ENCODE measurements at places on chromosomes 13 and 19.

- DNase-seq: no peak
Observed at GRCh38 chr19:33064792-33065550, at the start of gene RHPN2. RHPN2 (minus strand) TSS chr19:33064888; CDS start chr19:33064852, 36 bp downstream.

GRCh38 chr19:40805258-40805868, 6.4 kb downstream of the EGLN2 start:
- DNase-seq: no peak

- DNase-seq: no peak
Observed at GRCh38 chr19:1471010-1471514, 8.0 kb downstream of the C19orf25 start.

DNA sequence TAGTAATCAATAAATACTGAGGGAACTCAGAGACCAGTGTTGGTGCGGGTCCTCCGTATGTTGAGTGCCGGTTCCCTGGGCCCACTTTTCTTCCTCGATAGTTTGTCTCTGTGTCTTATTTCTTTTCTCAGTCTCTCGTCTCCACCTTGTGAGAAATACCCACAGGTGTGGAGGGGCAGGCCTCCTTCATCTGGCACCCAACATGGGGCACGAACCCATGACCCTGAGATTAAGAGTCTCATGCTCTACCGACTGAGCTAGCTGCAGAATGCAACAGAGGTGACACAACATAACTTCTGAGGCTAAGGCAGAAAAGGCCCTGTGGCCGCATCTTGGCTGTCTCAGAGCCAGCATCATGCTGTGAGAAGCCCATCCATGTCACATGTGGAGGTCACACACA, 5.3 kb upstream of the ZNF613 start:
- no peak for DNase-seq

DNA sequence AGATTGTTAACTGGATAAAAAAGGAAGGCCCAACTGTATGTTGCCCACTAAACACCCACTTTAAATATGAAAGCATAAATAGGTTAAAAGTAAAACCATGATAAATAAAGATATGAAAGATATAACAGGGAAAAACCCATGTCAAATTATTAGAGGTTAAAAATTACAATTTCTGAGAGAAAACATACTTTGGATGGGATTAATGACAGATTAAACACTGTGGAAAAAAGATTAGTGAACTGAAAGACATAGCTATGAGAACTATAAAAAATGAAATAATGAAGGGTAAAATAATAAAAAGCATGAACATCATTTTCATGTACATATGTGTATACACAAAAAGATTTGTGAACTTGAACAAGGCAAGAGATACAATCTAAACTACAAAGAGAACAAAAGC, 2.2 kb upstream of the ZNF577 start:
- no peak for DNase-seq

DNA sequence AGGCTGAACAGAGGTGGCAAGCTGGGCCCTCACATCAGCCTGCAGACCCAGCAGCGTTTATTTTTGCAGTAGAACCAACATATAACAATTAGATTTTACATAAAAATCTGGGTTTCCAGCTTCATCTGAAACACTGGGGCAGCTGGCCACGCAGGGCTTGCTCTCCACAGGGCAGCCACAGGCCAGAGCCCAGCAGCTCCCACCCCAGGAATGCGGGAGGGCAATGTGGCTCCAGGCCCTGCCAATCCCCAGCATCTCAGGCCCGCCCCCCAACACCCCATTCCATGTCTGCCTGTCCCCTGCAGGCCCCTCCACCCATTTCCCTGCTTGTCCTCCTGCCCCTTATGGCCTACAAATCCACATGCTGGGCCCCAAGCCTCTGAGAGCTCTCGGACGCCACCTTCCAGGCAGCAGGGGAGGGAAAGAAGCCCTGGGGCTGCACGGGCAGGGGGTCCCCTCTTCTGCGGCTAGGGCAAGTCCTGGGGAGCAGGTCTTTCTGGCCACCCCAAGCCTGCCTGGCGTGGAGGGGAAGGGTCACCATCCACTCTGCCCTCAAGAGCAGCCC, 15.0 kb upstream of the VSTM2B start:
- no peak for DNase-seq

DNA sequence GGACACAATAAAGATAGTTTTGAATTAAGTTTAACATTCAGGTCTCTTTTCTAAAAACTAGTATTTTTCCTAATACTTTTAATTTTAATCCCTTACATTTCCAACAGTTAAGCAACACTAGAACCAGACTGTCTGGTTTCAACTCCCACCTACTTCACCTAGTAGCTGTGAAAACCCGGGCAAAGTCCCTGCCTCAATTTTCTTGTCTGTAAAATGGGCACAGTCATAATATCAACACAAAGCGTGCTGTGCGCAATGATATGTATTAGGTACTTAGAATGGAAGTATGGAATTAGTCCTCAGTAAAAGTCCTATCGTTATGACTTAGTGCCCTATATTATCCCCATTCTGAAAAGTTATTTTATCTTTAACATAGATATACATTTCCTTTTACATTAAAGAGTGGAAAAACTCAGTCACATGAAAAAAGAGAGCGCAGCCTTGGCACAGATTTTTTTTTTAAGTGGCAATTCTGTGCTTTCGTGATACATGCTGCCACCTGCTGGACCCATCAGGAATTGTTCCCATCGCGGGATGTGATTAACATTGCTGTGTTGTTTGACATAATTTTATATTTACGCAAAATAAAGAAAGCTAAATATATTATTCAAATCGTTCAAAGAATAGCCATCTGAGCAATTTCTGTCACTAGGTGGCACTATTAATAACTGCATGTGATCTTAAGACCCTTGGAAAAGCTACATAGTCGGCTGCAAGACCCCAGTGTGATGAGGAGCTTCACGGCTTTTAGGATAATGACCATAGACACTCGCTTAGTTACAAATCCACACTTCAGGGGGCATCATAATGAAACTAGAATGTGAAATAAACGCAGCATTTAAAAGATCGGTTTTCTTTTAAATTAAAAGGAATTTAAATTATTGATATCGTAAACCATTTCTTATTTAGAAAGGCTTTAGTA, 59.9 kb downstream of the LIG4 start:
- no peak for DNase-seq

DNA sequence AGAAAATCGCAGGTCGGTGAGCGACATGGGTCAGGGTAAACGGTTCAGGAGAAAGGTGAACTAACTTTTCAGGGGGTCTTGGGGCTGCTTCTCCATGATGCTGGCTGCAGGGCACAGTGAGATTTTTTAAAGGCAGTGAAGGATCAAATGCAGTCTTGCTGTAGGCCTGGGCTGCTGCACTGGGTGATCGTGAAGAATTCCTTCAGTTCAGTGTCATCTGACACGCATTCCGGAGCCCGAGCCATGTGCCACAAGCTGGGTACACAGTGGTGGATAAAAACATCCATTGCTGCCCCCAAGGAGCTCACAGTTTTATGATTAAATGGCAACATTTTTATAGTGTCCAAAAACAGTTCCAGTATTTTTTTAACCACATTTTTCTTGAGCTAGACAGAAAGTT, 56.3 kb upstream of the GPR12 start:
- no peak for DNase-seq
